Neural progenitor cell (in vitro differentiated cells): ENCODE measurements at places on chromosomes 7 and 10. TPM values are rescaled to one million over a fixed set of nuclear protein-coding genes. Genes with fewer than 3 reads are reported as not detected.
A peak's percentile ranks its signal among the peaks of the same experiment; 100 is the strongest.

Gene TMEM236
- total RNA-seq = 0.06 TPM in 1 of 2 replicates, not detected in the other

Gene AS3MT
- total RNA-seq = 33.3 and 40.3 TPM in 2 replicates

Gene AKR1C8
- not detected in 2 replicates for total RNA-seq

Gene GATA3
- total RNA-seq = 0.09 TPM in 1 of 2 replicates, not detected in the other

Gene RGR
- total RNA-seq = 0.71 and 1.9 TPM in 2 replicates

Gene SH2B2
- 2.0 and 15.1 TPM in 2 replicates for total RNA-seq

Gene HMX3
- total RNA-seq = 0.12 TPM in 1 of 2 replicates, not detected in the other

Gene DGKI
- 3.4 and 5.5 TPM in 2 replicates for total RNA-seq

Gene LLCFC1
- total RNA-seq = not detected in 2 replicates

DNA sequence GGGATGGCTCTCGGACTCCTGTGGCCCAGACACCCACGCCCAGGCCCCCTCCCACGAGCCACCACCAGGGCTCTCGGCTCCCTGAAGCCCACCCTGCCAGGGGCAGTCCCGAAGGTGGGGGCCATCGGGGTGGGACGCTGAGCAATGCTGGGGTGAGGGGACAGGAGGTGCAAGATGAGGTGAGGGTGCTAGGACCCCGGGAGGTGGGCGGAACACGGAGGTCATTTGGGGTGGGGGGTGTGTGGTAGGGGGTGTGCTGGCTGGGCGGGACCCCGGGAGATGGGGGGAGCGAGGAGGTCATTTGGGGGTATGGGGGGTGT is 17.0 kb upstream of the LFNG start:
- no peak for DNase-seq

GRCh38 chr10:93913706-93914105 is 19.9 kb downstream of the SLC35G1 start:
- DNase-seq = no peak

DNA sequence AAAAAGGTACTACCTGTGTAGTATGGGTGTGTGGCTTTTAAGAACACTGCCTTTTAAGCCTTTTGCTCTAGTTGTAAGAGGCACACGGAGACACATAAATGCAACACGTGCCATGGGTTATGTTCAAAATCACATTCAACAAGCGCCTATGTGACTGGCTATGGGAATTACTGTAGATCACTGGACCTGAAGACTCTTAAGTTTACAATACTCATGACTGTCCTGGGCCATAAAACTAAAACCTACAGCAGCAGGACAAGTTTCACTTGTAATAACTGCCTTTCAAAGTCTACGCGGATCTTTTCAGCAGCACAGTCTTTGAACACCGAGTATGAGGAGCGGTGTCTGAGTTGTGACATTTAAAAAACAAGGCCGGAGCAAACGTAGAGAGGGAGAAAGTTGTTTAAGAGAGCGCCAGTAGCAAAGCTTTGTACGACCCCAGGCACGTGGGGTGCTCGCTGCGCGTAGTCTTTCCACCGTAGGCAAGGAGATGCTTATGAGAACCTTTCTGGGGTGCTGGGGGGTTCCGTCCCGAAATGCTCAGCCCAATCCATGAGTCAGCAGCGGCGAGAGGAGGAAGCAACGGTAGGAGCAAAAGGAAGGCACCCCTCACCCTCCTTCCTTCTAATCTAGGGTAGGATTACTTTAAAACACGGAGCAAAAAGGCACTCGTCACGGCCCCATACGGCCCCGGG is 662 bp downstream of the DNAJC2 start:
- DNase-seq = peak; percentile 33

DNA sequence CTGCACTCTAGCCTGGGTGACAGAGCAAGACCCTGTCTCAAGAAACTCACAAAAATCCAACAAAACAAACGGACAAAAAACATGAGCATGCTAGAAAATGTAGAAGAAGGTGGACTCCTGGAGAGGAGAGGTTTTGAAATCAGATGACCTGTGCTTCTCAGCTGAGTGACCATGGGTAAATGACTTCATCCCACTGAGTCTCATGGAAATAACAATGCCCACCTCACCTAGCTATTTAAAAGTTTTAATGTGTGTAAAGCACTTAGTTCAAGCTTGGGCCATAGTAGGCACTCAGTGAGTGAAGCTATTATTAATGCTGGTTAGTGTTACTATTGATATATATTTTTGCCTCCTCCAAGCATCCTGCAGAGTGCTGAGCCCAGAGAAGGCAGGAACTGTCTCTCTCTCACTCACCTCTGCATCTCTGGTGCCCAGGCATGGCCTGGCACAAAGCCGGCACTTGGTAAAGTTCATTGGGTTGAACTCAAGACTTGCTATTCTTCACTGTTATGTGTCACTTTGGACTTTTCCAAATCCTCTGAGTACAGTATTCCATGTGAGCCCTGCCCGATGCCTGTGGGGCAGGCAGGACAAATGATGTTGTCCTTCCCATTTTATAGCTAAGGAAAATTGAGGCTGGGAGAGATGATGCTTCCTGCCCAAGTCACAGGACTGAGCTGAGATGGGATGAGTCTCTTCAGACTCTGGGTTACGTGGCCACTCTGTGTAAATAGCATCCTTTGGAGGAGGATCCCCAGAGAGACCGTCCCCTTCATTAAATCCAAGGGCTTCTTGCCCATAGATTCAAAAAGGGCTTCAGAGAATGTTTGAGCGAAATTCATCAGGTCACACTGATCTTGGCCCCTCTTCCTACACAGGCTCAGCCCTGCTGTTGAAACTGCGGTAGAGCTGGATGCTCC is 81.4 kb upstream of the EMX2 start:
- DNase-seq = no peak

DNA sequence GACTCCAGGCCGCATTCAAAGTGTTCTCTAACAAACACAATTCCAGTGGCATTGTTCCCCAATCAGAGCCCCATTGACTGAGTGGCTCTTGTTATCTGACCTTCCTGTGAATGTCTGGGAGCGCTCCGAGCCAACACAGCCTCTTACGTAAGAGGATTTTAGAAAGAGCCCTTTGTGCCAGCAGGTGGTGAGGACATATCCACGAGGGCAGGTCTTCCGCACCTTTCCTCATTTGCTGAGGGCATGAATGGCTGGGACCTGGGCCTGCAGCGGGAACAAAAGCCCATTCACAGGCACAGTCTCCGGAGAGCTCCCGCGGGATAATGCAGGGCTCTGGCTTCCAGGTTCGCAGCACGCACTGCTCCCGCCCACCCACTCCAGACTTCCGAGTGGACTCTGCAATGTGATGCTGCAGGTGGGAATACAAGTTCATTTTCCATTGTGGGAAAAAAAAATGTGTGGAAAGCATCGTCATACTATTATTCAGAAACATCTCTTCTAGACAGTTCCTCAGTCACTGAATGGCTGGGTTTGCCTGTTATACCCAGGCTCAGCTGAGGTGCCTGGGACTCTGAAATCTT is 295.0 kb upstream of the IGFBP3 start:
- DNase-seq = peak; percentile 94

DNA sequence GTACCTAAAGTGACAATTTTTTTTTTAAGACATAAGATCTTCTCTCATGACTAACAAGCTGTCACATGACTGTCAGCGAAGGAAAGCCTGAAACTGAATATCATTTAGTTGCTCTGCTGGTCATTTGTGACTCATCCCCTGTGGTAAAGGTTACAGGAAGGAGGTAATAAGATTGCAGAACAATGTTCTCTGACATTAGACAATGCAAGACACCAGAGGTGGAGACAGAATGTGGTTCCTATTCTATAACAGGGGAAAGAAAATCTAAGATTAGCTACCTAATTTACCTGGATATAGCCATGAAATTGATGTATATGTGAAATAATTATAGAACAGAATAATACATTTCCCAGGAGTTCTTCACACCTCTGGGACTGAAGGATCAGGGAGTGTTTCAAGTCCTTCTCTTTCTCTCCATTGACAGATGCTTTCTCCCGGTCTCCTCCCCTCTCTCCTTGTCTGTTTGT is 47.7 kb downstream of the LRGUK start:
- DNase-seq = no peak

DNA sequence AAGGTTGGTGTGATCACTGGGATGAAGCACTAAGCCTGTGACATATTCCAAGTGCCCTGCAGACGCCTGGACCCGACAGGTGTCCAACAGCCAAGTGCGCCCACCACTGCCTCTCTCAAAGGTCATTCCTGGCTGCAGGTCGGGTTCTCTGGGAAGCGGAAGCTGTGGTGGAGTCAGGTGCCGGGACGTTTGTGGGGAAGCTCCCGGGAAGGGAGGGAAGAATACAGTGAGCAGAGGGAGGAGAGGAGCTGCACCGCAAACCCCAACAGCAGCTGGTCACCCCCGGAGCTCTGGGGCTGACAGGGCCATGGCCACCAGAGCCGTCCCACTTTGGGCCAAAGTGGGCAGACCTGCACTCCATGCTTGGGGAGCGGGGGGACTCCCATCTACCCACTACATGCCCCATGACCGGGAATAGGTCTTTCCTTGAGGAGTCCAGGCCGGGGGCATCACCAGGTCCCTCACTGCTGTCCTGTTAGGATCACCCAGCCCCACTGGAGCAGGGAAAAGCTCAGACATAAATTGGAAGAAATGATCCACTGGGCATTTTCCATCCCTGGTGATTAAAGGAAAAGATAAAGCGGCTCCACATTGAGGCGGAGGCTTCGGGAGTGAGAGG is 84.5 kb upstream of the PPP2R2D start:
- no peak for DNase-seq

DNA sequence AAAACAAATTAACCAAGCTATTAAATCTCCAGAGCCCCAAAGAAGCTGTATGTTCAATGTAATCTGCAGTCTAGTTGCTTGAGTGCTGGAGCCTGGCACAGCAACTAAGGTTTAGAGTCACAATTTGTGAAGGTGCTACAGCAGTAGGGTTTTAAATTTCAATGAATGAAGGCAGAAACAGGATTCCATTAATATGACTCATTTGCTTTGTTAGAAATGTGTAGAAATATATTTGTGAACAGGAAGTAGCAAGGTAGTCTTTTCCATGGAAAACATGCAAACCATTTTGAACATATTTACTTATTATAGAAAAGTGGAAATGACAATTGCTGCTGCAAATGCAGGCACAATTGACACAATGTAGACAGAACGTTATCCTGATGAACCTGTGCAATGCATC is 149.0 kb upstream of the STEAP4 start:
- DNase-seq = no peak

- DNase-seq = no peak
These were observed 74.5 kb downstream of the VWDE start for GRCh38 chr7:12328888-12329770.
